ENCODE measurements at places on chromosomes 12 and 14. TPM values are rescaled to one million over a fixed set of nuclear protein-coding genes. Genes with fewer than 3 reads are reported as not detected.

Gene KRT77
- polyA plus RNA-seq: not detected

DNA sequence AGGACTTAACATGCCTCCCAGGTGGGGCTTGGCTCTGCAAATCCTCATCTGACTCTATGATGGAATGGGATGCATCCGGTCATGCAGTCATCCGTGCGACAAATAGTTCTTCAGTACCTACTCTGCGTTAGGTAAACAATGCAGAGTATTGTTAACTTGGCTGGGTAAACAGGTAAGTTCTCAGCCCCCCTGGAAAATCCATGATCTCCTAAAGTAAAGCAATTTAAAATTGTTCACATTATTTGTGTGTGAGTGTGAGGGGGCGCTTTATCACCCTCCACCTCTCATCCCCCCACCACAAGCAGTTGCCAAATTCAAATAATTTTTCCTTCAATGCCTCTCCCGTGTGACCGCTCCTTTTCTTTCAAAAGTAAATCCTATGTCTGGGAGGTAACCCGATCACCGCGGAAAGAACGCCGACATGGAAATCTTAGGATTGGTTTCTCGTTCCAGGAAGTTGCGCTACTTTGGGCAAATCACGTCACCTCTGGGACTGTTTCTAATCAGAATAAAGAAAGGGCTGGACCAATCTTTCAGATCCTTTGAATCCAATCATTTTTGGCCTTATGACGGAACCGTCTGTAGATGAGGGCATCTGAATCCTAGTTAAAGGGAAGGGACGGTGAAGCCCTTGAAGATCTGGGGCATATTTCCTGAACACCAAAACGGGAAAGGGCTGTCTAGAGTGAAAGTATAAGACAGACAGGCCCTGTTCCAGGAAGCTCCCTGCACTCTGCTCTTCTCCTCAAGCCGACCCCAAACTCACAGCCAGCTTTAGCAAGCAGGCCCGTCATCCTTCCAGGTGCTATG, 44.0 kb upstream of the SINHCAF start:
- DNase-seq: peak; percentile 74

DNA sequence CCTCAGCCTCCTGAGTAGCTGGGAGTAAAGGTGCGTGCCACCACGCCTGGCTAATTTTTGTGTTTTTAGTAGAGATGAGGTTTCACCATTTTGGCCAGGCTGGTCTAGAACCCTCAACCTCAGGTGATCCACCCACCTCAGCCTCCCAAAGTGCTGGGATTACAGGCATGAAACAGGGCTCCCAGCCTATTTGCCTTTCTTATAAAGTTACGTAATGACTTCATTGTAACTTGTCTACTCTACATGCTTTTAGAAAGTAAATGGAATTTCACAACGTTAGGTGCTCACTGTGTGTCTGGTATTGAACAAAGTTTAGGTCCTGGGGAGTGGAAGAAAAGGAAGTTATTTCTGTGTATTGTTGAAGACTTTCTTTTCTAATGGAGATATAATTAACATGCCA, 12.5 kb downstream of the CFAP251 start:
- DNase-seq: no peak

DNA sequence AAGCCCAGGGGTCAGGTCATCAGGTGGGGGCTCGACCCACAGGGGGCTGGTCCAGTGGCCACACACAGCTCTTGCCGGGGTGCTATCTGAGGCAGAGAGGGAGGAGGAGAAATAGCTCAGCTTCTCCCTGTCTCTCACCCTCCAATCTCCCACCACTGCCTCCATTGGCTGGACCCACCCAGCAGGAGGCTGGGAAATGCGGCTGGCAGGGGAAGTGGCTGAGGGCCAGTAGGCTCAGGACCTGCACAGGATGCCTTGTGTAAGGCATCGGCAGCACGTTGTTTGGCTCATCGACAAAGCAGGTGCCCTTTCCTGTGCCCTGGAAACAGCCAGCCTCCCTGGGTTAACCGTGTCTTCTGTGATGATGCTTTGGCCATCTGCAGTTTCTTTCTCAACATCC, 58.8 kb upstream of the SLC24A4 start:
- DNase-seq: no peak

- no peak for DNase-seq
These were observed 118.7 kb downstream of the KSR2 start for GRCh38 chr12:117850048-117850447.

DNA sequence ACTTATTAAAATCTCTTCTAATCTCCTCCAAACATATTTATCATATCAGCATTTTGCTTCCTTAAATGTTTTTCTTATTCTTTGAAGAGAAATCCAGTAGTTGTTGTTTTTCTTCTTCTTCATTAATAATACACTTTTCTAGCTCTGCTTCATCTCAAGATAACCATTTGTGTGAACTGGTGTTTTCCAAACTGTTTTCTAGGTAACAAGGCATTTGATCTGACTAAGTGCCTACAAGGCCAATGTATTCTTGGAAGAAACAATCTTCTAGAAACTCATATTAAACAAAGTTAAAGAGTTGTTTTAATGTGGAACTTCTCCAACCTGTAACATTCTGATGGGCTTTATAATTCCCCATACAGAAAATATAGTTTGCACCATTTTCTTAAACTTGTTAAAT, 30.8 kb upstream of the IFNG start:
- DNase-seq: no peak

GRCh38 chr12:96408993-96409392, 8.8 kb upstream of the CDK17 start:
- no peak for DNase-seq

Measured in right cardiac atrium (tissue), 5 donors.